D341Med (cell line): ENCODE measurements at places on chromosomes 2 and 18.

- no peak for DNase-seq
Measured at GRCh38 chr2:8600456-8600855, 81.4 kb upstream of the ID2 start.

- no peak for DNase-seq
Measured at GRCh38 chr2:101540518-101540917, 65.6 kb upstream of the RFX8 start.

GRCh38 chr18:45774065-45774521 lies 50.1 kb downstream of the SLC14A1 start:
- DNase-seq: no peak

- DNase-seq: no peak
Measured at GRCh38 chr2:34899079-34899478, 1300.0 kb upstream of the FAM98A start.

DNA sequence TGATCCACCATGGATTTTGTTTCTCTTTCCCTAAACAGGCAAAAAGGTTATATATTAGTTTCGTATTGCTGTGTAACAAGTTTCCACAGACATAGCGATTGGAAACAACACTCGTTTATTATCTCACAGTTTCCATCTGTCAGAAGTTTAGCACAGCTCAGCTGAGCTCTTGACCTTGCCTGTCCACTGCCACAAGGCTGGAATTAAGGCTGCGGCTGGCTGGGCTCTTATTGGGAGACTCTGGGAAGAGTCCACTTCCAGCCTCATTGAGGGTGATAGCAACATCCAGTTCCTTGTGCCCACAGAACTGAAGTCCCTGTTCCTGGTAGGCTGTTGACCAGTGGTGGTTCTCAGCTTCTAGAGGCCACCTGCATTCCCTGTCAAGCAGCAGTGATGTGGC lies 120.4 kb downstream of the TPGS2 start:
- DNase-seq: no peak

DNA sequence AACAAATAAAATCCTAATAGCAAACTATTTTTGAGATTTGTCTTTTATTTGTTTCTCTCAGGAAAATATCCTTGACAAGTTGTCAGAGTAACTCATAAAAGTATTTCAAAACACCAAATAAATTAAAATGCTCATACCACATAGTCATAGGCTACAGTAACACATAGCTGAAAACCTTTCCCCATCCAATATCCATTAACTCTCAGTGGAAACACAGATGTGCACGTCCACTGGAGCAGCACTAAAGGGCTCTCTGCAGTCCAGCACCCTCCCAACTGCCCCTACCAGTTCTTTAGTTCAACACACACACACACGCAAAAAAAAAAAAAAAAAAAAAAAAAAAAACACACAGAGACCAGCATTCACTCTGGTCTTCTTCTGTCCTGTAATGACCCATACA lies 879 bp upstream of the XDH start:
- no peak for DNase-seq

DNA sequence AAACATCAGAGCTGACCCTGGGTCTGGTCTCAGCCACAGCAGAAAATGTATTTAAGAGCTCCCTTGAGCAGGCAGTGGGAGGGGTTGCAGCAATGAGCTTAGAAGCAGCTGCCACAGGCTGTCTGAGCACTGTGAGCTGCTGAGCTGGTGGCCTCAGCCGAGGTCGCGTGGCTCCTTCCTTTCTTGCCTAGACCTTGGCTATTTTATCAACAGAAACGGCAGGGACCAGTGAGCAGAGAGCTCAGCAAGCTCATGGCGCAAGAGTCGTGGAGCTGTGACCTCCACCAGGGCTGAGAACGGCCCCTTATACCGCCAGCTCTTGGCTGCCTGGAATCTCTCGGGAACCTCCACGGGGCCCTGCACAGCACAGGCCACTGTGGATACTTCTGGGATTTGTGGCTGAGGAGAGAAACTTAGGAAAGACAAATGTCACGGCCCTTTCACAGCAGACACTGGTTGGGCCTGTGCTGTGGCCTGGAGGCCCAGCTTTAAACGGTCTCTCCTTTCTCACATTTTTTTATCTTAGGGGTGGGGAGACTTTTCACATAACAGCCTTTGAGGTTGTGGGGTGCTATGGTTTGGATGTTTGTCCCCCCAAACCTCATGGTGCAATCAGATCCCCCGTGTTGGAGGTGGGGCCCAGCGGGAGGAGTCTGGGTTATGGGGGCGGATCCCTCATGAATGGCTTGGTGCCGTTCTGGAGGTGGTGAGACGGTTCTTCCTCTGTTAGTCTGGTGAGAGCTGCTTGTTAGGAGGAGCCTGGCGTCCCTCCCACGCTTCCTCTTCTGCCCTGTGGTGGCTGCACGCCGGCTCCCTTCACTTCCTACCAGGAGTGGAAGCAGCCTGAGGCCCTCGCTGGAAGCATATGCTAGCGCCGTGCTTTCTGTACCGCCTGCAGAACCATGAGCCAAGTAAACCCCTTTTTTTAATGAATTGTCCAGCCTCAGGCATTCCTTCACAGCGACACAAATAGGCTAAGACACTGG lies 1.7 kb downstream of the ALLC start:
- peak; percentile 66 for DNase-seq

DNA sequence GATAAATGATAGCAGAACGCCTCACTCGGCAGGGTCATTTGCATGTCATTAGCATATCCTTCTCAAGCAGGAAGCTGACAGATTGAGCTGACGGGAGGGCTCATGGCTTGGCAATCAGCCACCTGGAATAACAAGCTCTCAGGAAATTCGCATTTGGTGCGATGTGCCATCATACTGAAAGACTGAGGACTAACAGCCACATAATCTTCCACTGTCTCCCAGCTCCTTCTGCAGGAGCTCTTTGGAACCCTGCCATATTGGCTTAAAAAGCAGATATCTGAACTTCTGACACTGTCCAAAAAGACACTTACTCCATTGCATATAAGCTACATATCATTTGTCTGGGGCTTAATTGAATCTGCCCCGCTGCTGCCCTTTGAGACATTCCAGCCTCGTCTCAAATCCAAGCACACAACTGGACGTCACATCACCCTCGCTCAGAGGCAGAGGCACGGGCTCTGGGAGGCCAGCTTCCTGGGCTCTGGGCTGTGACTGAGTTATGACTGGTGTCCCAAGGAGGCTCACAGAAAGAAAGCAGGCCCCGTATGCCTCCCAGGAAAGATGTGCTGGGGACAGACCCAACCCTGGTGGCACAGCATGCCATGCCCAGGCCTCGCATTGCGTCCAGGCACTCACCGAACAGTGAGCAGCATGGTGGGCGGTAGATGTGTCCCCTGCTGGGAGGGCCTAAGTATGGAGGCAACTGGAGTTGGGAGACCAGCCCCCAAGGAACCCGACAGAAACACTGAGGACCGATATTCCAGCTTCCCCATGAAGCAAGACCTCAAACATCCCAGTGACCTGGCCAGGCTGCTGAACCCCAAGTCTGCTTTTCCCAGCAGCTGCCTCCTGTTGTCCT lies 228.0 kb downstream of the ATAD2B start:
- no peak for DNase-seq

DNA sequence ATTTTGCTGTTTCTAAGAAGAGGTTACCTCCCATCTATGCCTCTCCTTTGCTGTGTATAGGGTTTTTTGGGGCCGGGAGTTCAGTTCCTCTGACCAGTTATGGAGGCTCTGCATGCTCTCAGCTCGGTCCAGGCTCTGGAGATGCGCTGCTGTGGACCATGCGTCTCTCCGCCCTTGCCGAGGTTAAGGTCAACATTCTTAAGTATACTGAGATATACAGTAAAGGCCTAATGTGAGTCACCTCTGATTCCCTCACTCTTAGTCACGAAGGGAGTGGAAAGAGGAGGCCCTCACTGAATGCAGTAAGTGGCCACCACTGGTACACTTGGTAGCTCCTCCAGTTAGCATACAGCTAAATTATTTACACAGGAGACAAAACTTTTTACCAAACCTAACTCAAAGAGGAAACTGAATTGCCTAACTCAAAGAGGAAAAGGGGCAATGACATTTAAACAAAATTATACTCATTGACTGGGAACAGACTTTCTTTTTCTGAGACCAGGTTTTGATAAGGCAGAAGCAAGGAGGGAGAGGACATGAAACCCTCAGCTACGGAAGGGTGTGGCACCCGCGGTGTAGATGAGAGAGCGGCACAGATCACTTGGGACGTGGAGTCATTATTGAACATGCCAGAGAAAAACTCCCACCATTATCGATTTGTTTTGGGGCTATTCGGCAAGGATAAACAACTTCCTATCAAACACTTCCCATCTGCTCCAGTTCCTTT lies 98.7 kb downstream of the COPS8 start:
- no peak for DNase-seq

- no peak for DNase-seq
Measured at GRCh38 chr2:231475965-231476364, 11.7 kb upstream of the NCL start.

GRCh38 chr2:94984964-94985575 lies 40.4 kb upstream of the MAL start:
- DNase-seq: no peak

- no peak for DNase-seq
Measured at GRCh38 chr18:35409911-35410310, 32.8 kb upstream of the ZNF396 start.
